CD4-positive, alpha-beta T cell treated with Interleukin-4 for 4 hours (primary cell): ENCODE measurements at places on chromosomes 5 and 9.

DNA sequence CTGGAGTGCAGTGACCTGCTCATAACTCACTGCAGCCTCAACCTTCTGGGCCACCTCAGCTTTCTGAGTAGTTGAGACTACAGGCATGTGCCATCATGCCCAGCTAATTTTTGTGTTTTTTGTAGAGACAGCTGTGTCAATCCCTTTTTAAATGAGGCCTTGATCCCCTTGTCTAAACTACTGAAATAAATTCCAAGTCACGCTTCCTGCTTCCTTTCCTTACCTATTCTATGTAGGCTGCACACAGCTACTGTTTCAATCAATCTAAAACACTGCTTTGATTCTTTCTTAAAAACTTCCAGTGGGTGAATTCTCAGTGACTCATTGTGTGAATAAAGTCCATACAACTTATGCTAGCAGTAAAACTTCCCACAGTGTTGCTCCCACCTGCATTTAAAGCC lies 2.9 kb upstream of the C7 start:
- no peak for DNase-seq

DNA sequence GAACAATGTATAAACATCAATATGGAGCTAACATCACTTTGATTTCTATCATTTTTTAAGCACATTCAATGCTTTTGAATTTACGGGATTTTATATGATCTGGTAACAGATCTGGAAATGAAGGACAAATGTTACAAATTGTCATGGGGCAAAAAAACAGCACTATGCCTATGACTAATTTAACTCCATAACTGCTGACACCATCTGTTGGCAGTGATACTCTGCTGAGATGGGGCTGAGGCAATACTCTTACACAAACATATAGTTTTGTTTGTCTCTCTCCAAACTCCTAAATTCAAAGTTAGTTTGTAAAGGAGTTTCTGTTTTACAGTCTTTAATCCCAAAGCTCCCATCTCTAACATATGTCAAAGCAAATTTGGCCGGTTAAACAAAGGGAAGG lies 132.5 kb upstream of the FER start:
- DNase-seq, result no peak

DNA sequence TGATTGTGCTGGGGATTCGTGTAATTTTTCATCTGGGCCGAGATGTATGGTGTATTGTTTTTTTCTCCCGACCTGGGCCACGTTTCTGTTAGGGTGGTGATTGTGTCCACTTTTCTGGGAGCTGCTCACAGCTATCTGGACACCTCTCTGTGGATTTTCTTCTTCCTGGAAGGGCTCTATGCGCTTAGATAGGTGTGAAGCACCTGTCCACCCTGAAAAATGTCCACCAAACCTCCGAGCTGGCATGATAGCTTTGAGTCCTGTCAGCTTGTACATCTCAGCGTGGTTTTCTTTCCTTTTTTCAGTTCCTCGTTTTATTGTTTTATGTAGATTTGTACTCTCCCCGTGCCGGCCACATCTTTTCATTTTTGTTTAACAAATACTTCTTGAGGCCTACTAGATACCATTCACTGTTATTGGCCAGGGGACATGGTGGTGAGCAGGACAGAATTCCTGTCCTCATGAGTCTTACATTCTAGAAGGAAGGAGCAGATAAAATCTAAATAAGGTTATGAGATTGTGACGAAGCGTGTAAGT lies 1.1 kb downstream of the UGCG start:
- no peak for DNase-seq

DNA sequence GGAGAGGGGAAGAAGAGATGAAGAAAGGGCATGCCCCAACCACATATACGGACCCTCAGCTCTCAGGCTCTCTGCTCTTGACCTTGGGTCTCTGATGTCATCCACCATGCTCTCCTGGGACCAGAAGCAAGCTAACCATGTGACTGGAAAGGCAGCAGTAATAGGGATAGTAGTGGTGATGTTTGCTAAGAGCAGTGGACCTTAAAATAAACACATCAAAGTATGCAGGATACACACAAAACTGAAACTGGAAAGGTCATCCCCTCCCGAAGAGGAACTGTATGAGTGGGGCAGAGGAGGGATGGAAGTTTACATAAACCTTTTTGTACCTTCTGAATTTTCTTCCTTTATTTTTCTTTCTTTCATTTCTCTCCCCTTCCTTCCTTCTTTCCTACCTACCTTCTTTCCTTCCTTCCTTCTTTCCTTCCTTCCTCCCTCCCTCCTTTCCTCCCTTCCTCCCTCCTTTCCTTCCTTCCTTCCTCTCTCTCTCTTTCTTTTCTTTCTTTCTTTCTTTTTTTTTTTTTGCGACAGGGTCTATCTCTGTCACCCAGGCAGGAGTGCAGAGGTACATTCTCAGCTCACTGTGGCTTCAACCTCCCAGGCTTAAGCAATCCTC lies 8.1 kb upstream of the PTPN3 start:
- no peak for DNase-seq

DNA sequence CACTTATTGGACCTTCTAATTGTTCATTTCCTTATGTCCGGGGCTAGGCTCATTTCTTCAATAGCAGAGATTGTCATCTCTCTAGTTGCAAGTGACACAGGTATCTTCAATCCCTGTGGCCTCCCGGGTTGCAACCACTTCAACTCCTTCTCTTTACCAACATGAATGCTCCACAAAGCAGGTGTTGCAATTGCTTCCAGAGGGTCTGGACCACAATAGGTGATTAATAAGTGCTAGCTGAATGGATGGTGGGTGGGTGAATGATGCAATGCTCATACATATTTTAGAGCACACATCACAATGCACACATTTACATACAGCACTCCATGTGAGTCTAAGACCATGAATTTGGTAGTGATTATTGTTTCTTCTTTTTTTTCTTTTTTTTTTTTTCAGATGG lies 2.6 kb downstream of the CEMIP2 start:
- DNase-seq, result no peak

DNA sequence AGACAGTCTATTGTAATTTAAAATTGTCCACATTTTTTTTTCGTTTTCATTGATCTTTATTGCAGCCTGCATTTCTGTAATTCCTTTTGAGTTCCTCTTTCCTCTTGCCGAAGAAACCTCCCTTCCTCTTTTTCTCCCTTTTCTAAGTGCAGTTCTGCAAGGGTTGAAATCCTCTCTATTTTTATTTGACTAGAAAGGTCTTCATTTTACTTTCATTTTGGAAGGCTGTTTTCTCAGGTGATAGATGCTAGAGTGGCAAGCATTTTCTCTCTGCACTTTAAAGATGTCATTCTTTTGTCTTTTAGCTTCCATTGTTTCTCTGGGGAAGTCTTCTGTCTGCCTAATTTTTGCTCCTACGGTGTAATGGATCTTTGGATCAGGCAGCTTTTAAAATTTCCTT lies 248.5 kb downstream of the SMARCA2 start:
- DNase-seq, result no peak

DNA sequence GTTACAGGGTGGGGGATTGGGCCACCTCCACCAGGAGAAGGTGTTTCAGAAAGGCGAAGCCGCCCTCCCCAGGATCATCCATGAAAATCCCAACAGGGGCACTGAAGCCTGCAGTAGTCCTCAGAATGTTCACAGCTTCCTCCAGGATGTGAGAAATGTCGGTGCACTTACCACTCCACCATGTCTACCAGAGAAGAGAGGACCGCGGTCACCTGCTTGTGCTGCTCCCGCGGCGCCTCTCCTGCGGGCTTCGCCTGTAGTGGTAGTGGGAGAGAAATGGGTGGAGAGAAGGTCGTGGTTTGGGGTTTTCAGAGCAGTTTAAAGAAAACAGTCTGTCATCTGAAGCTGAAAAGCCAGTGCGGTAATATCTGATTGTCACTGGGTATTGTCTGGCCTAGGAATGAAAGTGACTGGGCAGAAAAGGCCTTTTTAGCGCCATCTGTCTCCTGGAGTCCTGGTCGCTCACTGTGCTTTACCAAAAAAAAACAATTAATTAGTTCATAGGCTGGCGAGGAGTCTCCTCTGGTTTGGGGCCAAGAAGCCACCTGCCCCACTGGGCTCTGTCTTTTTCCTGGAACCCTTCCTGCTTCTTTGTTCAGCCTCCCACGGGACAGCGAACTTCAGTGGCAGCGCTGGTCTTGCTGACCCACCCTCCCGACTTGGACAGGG lies 23.0 kb upstream of the PPP1R26 start:
- no peak for DNase-seq
